ENCODE measurements at places on chromosomes 16 and 17. TPM values are rescaled to one million over a fixed set of nuclear protein-coding genes. Genes with fewer than 3 reads are reported as not detected.
A peak's percentile ranks its signal among the peaks of the same experiment; 100 is the strongest.

- DNase-seq: no peak
Observed at GRCh38 chr17:41004397-41004796, 4.5 kb downstream of the KRTAP3-1 start.

- DNase-seq: peak; percentile 66
Observed at GRCh38 chr17:69047368-69048263, 13.1 kb downstream of the ABCA9 start.

GRCh38 chr17:30308406-30308805 lies 16.7 kb upstream of the BLMH start:
- DNase-seq: no peak

DNA sequence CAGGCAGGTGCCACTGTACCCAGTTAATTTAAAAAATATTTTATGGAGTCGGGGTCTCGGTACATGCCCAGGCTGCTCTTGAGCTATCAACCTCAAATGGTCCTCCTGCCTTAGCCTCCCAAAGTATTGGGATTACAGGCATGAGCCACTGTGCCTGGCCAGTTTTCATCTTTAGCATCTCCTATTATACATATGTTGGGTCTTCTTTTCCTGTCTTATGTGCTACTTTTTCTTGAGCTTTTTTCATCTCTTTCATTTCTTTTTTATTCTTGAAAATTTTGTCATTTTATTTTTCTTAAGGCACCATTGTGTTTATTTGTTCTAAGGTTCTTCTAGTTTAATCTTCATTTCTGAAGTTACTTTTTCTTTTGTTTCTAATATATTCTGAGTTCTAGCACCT lies 20.7 kb downstream of the BANP start:
- no peak for DNase-seq

GRCh38 chr16:87762620-87763019 lies 3.2 kb downstream of the KLHDC4 start:
- DNase-seq: peak; percentile 54

- peak; percentile 25 for DNase-seq
Observed at GRCh38 chr17:44307387-44308186, 814 bp upstream of the RUNDC3A start.

DNA sequence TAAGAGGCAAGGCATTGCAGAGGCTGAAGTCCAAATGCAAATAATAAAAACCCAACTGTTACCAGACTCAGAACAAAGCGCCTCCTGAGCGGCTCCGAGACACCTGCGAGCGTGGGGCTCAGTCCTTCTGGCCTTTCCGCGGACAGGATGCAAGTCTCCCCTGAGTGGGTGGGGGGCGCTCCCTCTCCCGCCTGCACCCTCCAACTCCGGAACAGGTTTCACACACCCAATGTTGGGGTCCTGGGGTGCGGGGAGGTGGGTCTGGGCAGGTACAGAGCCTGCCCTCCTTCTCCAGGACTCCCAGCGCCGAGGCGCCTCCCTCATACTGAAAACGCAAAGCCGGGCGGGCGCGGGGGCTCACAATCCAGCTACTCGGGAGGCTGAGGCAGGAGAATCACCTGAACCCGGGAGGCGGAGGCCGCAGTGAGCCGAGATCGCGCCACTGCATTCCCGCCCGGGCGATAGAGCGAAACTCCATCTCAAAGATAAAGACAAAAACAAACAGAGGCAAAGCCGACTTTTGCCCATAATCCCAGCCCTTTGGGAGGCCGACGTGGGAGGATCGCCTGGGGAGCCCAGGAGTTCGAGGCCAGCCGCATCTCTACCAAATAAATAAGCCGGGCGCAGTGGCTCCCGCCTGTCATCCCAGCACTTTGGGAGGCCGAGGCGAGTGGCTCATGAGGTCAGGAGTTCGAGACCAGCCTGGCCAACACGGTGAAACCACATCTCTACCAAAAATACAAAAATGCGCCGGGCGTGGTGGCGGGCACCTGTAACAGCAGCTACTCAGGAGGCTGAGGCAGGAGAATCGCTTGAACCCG lies 893 bp downstream of the GINS2 start:
- peak; percentile 54 for DNase-seq

DNA sequence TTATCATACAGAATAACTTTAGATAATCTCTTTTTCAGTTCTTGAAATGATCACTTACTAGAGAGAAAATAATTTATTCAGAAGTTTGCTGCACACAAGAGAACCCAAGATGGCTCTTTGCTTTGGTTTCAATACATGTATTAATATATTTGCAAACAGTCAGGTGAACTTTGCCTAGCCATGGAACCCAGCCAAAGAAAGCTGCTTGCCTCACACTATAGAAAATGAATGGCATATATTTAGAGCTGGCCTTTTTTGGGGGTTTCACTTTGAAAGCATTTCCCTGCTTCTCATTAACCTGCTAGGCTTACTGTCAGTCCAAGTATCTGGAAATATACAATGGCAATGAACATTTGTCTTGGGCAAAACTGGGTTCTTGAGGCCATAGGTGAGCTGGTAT lies 75.3 kb downstream of the MRTFB start:
- DNase-seq: no peak

DNA sequence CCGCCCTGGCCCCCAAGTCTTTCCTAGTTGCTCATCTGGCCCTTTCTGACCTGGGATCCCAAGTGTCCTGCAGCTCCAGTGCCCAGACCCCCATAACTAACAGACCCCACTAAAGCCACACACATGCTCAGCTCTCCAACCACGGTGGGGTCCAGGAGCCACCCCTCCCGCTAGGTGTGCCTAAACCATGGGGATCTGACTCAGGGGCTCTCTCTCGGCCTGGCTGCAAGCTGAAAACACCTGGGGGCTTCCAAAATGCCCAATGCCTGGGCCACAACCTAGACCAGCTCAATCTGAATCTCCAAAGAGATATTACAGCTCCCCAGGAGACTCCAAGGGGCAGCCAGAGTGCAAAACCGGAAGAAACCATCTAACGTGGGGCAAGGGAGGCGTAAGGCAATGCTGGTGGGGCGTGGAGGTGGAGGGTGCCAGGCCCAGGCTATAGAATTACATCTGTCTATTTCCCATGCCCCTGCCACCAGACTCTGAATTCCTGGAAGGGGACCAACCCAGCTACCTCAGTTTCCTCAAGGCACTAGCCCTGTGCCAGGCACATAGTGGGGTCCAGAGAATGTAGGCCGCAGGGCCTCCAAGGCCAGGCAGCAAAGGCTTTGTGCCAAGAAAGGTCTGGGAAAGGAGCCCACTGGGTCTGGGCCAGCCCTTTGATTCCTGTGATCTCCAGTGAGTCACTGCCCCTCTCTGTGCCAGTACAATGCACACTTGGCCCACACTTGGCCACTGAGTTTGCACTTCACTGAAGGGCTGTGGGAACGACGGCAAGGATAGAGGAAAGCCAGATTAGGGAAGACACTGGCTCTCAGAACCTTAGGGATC lies 3.3 kb downstream of the CD2BP2 start:
- peak; percentile 61 for DNase-seq

Gene KCNJ2
- 23.9 TPM for total RNA-seq

Gene DPEP3
- not detected for total RNA-seq

Gene NMRAL1
- total RNA-seq: 73.2 TPM
